HTR-8/SVneo (cell line): ENCODE measurements at places on chromosomes 13 and 19.

DNA sequence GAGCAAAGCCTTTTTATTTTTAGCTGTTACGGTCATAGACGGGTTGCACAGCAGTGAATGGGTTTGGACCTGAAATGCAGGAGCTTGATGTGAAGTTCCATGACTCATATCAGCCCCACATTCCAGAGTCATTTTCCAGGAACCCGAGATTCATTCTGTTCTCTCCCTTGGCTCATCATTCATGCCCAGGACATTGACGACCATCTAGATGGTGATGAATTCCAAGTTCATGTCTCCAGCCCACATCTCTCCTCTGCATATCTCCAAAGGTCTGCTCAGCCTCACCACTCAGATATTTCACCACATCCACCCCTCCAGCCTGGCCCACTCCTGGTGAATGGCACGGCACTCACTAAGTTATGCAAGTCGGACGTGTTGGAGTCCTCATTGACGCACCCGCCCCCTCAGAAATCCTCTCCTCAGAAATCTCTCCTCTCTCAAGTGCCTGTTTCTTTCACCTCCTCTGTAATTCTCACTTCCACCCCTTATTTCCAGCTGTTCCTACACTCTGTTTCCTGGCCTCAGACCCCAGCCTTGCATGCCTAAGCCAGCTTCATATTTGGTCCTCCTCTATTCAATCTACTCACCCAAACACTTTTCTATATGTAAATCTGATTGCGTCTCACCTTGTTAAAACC is 83.1 kb downstream of the ALOX5AP start:
- DNase-seq = no peak

DNA sequence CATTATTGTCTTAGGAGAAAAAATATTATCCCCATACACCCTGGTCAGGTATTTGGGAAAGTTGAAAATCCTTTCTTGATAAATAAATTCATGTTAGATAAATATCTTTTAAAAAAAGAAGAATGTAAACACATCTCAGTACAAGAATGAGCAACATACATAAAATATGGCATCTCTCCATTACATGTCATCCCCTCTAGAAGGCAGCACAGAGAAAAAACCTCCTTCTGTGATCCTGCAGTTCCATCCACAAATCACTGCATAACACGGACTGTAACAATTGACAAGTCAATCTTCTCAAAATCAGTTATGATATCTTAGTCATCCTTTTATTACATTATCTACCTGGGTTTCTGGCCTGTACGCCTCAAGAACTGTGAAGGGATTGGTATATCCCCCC is 683.9 kb upstream of the KLHL1 start:
- no peak for DNase-seq

DNA sequence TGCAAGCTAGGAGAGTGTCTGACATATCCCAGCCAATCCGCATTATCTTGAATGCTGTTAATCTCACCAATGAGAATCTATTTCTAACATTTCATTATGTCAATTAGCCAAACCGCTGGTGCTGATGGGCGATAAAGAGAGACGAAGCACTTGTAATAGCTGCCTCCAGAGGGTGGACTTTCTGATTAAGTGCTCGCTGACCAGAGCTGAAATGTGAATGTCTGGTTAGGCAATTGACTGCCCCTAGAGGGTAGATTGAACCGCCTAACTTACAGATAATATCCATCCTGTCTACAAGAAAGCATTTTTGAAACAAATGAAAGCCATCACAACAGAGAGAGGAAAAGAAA is 552 bp upstream of the GRWD1 start:
- peak; percentile 90 for DNase-seq

GRCh38 chr19:49869009-49869483 is 1.7 kb upstream of the PNKP start:
- peak; percentile 57 for DNase-seq

GRCh38 chr19:54062643-54063042 is 1.1 kb downstream of the VSTM1 start:
- no peak for DNase-seq

DNA sequence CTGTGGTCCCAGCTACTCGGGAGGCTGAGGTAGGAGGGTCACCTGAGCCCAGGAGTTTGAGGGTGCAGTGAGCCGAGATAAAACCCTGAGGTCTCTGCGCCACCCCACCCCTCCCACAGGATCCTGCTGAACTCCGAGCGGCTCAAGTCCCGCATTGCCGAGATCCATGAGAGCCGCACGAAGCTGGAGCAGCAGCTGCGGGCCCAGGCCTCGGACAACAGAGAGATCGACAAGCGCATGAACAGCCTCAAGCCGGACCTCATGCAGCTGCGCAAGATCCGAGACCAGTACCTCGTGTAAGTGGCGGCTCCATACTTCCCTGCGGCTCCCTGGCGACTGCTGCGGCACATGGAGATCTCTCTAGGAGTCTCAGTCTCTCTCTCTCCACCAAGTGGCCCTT is 6.6 kb upstream of the IFI30 start:
- no peak for DNase-seq

- DNase-seq = no peak
Observed at GRCh38 chr13:113350065-113350937, 13.6 kb downstream of the GRTP1 start.

- DNase-seq = no peak
Observed at GRCh38 chr19:16445238-16446107, 26.3 kb downstream of the EPS15L1 start.

DNA sequence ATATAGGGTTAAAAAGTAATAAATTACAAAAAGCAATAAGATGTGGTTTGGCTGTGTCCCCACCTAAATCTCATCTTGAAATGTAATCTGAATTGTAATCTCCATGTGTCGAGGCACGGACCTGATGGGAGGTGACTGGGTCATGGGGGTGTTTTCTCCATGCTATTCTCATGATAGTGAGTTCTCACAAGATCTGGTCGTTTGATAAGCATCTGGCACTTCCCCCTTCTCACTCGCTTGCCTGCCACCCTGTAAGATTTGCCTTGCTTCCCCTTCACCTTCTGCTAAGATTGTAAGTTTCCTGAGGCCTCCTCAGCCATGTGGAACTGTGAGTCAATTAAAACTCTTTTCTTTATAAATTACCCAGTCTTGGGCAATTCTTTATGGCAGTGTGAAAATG is 577.4 kb downstream of the TBC1D4 start:
- no peak for DNase-seq

DNA sequence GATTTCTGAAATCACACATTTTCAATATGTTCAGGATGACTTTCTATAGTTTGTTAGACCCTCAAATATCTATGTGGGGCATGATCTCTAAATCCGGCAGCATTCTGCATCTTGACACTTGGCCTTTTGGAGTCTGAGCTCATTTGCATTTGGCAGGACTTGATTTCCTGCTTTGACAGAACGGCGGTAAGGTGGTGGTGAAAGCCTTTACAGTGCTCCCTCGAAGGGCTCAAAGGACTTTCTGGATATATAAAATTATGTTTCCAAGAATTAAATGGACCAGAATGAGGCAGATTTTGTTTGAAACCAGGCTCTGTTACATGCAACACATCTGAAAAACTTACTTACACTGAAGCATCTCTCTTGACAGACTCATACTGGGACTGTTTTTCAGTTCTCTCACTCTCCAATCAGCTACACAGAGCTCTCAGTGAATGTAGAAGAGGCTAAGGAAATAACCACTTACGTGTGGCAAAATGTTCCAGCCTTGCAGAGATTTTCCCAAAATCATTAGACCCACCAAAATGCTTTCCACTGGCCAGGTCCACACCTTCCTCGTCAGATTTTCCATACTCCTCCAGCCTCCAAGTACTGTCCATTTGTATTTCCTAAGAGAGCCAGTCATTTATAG is 207.2 kb downstream of the SPRY2 start:
- DNase-seq = no peak

- DNase-seq = no peak
Observed at GRCh38 chr19:6576869-6577475, 14.0 kb downstream of the CD70 start.

DNA sequence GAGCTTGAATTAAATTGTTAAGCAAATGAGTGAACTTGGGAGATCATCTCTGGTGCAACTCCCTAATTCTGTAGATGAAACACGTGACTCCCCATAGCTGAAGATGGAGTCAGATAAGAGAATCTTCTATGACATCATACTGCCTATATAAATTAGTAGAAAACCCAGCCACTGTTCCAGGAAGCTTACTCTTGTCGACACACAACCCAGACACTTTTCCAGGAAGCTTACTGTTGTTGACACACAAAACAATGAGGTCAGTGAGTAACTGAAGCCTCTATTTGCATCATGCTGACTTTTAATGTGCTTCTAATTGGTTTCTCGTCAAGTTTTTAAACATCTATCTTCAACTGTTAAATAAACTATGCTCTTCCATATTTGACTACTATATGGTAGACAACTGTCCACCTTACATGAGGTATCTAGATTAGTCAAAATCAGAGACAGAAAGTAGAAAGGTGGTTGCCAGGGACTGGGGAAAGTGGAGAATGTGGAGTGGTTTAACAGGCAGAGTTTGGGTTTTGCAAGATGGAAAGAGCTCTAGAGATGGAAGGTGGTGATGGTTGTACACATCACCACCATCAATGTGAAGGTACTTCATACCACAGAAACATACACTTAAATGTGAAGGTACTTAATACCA is 168.2 kb downstream of the FGF14 start:
- no peak for DNase-seq

DNA sequence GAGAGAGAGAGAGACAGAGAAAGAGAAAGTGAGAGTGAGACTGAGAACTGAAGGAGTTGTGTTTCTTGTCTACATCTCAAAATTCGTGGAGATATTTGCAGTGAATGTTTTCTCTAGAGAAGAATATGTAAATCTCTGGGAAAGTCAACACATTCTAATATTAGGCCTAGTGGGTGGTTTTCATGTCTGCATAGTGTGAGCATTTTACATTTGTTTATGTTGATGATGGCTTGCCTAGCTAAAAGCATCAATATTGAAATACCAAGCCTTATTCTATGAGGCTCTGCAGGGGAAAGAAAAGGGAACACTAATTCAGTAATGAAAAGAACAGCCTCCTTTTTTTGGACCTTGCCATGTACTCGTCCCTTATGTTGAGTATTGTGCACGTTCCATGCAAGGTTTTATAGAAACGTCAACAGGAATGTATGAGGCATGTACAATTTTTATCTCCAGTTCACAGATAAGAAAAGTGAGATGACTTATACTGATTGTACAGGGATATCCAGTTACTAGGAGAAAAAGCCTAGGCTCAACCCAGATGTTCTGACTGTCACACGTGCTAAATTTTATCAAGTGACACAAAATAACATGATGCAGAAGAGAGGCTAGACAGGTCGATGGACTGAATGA is 1288.9 kb upstream of the SLC10A2 start:
- no peak for DNase-seq

DNA sequence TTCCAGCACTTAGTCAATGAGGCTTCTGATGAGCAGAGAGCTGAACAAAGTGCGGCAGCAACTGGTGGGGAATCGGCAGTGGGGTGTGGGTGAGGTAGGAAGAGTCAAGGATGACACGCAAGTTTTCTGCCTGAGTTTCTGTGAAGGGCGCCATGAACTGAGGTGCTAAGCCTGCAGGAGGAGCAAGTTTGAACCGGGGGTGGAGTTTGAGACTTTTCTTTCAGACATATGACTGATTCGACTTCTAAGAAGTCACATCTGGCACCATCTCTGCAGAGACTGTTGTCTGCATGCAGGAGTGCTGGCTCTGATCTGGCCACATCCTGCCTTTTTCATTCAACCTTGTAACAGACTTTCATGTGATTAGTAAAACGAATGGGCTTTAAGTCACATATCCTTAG is 14.8 kb upstream of the GPI start:
- DNase-seq = no peak

DNA sequence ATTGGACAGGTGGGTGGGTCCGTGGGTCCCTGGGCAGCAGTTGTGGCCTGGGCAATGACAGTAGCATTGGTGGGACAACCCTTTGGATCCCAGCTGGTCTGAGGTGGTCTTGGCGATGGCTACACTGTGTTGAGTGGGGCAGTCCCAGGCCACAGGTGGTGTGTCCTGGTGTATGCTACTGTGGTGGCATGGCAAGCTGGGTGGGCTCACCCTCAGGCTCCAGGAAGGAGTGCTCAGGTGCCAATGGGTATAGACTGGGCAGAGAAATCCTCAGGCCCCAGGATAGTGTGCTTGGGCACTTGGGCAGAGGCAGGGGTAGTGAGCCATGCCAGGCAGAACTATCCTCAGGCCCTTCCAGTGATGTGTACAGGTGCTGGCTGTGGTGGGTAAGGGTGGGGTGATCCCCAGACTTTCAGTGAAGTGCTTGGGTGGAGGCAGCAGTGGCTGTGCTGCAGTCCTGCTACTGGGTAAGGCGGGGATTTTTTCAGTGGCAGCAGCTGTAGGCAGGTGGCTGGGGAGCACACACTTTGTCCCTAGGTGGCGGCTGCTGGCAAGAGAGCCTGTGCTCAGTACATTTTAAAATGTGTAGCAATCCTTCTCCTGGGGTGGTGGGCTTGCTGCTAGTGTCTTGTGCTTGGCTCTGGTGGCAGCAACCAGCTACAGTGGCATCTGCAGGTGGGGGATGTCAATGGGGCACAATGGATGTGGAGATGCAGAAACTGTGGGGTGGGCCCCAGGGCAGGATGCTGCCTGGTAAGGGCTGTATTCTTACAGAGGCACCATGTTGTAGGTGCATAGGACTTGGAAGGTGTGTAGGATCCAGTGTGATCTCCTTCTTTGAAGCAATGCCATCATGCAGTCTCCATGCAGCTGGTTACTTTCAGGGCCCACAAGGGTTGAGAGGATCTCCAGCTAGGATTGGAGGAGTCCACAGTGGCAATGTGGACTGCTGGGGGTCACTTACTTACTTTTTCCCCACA is 64.9 kb downstream of the DNAJC3 start:
- no peak for DNase-seq

GRCh38 chr13:19810996-19811881 is 28.5 kb upstream of the PSPC1 start:
- DNase-seq = no peak

GRCh38 chr19:12788682-12789097 is 2.6 kb upstream of the JUNB start:
- no peak for DNase-seq

DNA sequence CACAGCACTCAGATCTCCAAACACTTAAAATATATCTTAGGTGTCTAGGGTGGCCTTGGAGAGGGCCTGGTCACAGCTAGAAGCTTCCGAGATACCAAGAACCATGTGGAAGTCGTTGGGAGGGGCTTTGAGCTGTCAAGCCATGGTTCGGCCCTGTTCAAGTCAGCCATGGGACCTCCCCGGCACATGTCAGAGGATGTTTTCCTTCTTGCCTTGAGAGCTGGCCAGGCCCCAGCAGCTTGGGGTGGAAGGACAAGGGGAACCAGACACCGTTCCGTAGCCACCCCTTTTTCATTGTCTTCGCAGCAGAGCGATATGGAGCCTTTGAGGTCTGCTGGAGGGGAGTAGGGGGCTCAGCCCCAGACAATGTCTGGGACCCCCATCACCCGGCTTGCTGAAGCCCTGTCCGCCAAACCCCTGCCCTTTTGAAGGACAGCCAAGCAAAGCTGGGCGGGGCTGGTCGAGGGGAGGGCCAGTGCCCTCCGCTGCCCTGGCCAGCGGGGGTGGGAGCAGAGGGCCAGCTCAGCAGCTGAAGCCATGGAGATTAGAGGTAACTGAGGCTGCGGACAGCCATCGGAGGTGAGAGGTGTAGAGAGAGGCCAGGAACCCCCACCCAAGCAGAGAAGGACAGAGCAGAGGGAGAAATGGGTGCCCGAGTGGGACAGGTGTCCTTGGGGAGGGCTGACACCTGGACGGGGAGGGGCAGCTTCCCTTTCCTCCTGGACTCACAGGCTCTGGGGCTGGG is 435 bp downstream of the KLK11 start:
- DNase-seq = no peak
